Stimulated activated CD4-positive, alpha-beta T cell treated with anti-CD3 and anti-CD28 coated beads, Interleukin-15, amount 100 ng/mL, for 1 hour (primary cell): ENCODE measurements at places on chromosomes 11 and 22.
A peak's percentile ranks its signal among the peaks of the same experiment; 100 is the strongest.

DNA sequence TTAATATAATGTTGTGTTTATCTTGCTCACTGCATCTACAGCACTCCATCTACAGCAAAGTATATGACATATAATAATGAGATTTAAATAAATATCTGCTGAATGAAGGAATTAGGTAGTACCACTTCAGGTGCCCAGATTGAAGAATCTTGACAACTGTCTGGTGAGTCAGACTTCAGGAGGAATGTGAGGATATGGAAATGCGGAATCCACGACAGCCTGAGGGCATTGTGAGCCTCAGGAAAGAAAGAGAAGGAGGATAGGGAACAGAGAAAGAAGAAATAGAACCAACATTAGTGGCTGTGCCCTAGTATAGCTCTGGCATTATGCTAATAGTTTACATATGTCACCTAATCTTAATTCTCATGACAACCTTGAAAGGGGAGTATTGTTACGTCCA is 304.4 kb downstream of the AASDHPPT start:
- DNase-seq: no peak

DNA sequence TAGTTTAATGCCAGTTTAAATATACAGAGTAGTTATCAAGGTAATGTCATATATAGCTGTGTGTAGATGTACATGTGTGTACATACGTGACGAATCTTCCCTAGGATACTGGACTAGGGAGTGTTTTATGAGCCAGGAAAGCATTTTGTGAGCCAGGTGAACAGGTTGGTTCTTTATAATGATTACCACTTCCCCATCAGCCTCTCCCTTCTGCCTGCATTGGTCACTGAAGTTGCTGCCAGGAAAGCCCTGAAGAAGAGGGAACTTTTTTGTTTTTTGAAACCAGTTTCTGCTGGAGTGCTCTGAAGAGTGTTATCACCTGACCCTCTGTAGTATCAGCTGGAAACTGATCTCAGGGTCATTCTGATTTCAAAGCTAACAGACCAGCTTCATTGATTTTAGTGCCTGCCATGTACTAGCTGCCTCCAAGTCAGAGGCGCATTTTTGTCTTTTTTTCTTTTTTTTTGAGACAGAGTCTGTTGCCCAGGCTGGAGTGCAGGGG is 14.2 kb upstream of the ST14 start:
- no peak for DNase-seq

DNA sequence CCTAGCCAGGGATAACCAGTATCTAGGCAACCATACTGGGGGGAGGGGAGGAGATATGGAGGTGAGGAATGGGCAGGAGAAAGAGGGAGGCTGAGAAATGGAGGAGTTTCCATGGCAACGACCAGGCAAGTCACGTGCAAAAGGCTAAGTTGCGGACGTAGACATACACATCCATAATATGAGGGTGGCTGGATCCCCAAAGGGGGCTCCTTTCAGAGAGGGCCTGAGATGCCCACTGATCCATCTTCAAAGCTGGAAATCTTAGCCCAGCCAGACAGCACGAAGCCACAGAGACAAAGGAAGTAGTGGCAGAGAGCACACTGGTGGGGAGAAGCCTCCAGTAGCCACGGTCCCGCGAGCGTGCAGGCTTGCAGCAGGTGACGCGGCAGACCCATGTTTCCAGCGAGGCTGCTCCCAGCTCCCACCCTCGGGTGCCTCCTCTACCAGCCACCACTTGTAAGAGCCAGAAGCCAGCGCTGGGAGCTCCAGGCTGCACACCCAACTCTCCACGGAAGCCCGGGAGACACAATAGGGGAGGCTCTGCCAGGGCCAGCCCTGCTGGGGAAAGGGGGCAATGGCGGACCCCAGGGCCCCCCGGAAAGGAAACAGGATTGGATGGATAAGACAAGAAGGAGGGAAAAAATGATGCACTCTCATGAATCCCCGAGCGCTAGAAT is 938 bp downstream of the FXYD6 start:
- DNase-seq: no peak

DNA sequence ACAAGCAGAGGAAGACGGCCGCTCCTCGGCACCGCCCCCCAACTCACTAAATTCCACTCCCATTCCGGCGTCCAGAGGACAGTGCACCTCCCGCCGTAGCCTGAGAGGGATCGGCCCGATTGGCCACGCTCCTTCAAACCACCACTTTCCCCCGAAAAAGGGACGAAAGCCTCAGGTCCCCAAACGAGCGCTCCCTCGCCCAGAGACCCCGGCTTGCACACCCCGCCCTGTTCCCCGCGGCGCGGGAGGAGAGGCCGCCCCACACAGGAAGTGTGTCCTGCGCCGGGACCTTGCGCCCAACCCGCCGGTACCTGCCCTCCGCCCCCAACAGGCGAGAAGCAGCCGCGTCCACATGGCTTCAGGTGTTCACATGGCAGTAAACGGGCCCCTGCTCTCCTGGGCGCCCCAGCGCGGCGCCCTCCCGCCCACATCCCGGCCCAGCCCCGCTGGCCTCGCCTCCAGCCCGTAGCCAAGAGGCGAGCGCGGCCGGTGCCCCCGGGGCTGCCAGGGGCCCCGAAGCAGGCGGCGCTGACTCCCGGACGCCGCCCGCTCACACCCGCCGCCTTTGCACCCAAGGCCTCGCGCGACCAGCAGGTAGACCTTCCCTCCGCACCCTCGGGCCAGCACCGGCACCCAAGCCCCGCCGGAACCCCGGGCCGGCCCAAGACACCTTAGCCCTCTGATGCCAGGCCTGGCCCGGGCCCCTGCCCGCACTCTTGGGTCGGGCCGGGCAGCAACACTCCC is 849 bp downstream of the TCF20 start:
- peak; percentile 41 for DNase-seq

- no peak for DNase-seq
These were observed 51.8 kb downstream of the BTG4 start for GRCh38 chr11:111460340-111460739.

- no peak for DNase-seq
These were observed 32.2 kb upstream of the SLC22A12 start for GRCh38 chr11:64558869-64559268.

GRCh38 chr22:40594346-40594745 is 42.2 kb downstream of the MRTFA start:
- no peak for DNase-seq

DNA sequence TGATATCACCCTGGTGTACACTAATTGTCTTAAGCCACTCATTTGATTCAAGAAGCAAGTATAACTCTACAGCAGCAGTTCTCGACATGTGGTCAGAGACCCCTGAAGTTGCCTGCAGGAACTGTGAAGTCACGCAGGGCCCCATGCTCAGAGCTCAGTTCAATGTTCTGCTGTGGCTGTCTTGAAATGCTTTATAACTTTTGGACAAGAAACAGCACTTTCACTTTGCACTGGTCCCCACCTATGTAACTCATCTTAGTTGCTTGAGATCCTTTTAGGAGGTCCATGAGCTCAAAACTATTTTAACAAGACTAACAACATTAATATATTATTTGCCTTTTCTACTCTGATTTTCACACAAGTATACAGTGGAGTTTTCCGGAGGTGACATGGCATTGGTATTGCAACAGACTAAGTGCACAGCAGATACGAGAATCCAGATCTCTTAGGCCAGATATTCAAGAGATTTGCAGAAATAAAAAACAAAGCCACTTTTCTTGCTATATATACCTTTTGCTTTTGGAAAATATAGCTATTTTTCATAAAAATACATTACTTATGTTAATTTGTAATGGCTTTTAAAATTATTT is 64.8 kb downstream of the PRR5L start:
- DNase-seq: no peak

GRCh38 chr22:38257181-38257580 is 15.6 kb downstream of the TMEM184B start:
- DNase-seq: no peak

DNA sequence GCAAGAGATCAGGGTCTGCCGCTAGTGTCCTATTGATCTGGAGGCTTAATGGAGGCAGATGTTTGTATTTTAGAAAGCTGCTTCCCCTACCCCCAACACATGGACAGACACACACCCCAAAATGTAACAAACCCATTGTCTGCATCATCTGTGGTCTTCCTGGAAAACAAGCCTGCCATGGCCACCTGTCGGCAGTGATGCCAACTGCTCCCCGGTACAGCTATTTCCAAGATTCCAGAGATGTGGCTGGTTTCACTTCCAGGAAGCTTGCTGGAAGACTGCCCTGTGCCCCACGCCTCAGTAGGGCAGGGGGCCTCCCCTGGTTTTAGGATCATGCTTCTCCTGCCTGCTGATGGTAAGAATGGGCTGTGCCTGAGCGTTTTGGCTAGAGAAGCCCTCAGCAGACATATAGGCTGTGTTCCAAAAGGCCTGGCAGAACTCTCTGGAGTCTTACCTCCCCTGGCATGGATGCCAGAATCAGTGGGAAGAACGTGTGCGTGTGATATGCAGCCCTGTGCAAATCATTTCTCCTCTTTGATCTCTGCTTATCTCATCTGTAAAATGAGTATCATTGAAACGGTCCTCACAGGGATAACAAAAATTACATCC is 108.6 kb downstream of the FBXO7 start:
- no peak for DNase-seq

- DNase-seq: no peak
These were observed 65.7 kb downstream of the SGSM1 start for GRCh38 chr22:24871611-24872205.

DNA sequence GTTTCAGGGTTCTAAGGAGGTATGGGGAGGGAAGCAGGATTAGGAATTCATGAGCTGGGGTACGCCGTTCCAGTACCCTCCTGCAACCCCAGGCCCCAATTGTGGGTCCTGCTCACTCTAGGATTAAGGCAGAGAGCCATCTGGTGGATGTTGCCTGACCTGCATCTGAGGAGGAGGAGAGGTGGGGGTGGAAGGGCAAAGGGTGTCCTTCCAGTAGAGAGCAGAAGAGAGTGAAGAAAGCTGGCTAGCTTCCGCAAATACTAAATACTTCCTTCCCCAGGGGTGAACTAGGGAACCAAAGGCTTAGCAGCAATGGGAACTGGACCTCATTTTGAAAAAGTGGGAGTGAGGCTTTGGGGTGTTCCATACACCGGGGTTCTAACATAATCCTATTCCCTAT is 10.6 kb downstream of the LRRC51 start:
- peak; percentile 50 for DNase-seq

DNA sequence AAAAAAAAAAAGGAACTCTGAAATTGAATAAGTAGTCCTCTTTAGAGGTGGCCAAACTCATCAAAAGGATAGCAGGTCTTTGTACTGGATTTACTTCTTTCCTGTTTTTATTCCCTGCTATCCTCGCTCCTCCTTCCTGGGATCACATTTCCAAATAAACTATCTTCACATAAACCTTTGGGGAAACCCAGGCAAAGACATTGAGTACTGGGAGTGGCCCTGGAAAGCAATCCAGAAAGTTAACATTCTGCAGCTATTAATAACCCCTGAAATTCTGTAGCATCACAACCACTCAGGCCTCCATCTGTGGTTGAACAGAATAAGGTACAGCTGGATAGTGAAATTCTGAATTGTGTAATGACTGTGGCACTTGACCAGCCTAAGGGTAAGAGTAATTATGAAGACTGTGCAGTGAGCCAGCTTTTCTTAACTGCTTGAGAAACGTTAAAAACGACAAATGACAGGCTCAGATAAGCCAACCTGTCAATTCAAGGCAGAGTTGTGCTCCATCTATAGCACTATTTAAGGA is 58.8 kb downstream of the ISX start:
- no peak for DNase-seq

DNA sequence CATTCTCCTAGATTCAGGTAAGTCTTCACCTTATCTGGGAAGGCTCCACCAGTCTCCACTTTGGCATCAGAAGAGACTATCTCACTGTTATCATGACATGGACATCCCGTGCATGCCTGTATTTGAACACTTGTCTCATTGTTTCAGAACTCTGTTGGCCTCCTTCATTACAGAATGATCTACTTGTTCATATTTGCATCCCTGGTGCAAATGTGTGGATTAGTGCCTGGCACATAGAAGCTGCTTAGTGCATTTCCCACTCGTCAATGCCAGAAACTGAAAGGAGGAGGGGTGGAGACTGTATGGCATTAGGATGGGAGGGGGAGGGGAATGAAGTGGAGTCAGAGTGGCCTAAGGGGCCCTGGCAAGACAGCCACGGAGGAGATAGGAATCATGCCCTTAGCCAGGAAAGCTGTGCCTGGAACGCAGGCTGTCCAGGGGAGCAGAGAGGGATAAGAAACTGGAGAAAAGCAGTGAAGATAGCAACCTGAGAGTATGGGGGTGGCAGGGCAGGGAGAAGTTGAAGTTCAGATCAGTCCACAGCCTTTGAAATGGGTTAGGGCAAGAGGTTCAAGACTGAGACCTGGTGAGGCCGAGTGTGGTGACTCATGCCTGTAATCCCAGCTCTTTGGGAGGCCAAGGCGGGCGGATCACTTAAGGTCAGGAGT is 53.8 kb upstream of the CAPRIN1 start:
- DNase-seq: no peak

- no peak for DNase-seq
These were observed 12.7 kb downstream of the TP53AIP1 start for GRCh38 chr11:128929991-128930390.

DNA sequence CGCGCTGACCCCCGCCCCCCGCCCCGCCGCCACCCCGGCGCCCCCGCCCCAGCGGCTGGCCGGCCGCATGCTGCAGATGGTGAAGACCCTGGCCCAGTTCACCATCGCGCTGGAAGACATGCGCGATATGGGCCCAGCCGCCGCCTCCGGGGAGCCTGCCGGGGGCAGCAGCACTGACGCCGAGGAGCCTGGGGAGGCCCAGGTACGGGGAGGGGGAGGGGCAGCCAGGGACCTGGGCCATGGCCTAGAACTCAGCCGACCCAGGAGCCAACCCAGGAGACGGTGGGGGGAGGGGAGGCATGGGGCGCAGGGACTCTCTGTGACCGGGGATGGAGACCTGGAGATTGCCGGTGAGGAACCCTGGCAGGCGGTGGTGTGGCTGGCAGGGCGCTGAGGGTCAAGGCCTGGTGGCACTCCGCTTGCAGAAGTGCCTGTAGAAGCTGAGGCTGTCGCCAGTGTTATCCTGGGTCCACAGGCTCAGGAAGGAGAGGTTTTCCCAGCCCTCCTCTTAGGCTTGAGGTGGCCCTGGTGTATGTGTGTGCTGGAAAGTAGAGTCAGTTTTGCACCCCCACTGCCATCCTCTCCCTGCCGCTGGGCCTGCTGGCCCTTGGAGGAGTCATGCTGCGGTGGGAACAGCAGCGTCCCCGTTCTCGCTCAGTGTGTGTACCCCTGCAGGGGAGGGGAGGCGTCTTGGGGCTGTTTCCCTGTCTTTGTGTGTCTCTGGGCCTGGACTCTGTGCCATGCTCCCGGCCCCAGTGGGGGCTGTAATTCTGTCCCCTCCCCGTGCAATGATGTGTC is 32.9 kb upstream of the RELT start:
- DNase-seq: no peak

GRCh38 chr11:93082900-93083299 is 113.4 kb downstream of the MTNR1B start:
- no peak for DNase-seq
